ENCODE measurements at places on chromosomes 11 and 22.

DNA sequence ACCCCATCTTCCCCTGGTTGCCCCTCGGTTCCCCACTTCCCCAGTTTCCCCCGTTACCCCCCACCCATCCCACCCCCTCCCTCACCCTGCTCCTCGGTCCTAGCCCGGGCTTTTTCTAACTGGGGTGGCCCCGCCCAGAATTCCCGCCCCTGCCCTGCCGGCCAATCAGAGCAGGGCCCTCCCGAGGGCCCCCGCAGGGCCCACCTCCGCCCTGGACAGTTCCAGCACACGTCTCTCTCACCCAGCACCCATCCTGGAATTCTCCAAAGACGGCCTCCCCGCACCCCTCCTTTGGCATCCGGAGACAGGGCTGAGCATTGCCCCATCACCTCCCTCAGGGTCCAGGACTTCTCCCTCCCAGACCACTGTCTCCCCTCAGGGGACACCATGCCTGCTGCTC, at the start of gene H19:
H19 (minus strand) TSS at position 88 of the 400 bp plus-strand sequence.
- no peak for DNase-seq

GRCh38 chr22:48696371-48696770, 1131.3 kb downstream of the BRD1 start:
- DNase-seq = no peak

DNA sequence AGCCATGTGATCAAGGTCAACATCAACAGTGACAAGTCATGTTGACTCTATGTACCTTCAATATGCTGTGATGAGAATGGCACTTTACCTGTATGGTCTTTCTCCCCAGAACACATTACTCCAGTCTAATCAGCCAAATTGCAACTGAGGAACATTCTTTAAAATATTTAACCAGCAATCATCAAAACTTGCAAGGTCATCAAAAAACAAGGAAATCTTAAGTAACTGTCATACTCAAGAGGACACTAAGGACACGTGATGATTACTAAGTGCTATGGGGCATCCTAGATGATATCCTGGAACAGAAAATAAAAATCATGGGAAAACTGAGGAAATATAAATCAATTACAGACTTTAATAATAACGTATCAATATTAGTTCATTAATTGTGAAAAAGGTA, 118.9 kb downstream of the EFCAB6 start:
- no peak for DNase-seq

- DNase-seq = no peak
Measured at GRCh38 chr22:22088658-22089458, 106.3 kb upstream of the TOP3B start.

GRCh38 chr22:19406846-19407245, 24.7 kb downstream of the HIRA start:
- no peak for DNase-seq

DNA sequence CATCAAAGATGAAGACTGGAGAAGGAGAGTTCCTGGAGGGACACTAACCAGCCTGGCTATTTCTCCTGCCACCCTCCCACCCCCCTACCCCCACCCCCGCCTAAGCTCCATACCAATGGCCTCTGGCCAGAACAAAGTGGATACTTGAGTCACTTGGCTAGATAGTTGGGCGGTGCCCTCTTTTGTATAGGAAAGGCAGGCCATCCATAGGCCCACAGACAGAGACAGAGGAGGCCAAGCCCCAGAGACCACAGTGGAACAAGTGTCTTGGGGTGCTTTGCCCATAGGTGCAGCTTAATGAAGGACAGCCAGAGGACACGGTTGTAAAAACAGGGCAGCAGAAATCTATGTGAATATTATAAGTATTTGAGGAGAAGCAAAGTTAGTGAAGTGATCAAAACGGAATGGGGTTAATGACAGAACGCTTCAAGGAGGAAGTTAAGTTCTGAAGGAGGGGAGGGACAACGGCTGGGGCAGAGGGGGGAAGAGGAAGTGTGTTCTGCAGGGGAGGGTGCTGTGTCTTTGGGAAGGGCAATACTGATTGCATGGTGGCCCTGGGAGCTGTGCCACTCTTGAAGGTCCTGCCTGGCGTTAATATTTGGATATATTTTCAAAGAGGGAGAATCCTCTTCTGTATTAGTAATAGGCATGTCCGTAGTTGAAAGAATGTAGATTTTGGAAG, 32.7 kb downstream of the FLI1 start:
- DNase-seq = no peak

DNA sequence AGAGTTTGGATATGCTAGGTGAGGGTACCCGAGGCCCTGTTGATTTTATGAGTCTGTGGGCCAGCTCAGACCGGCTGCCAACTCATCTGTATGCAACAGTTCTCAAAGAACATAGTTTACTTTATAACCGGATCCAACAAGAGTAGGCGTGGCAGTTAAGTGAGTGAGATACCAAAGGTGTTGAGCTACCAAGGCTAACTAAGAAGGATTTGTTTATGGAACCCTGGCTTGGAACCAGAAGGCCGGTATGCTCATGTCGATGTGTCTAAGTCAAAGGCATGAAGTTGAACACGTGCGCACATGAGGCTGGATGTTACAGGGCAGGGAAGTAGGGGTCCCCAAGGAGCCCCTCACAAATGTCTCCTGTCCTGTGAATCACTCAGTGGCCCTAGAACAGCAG, at the start of gene KCNJ1:
KCNJ1 (minus strand) TSS at position 20 of the 400 bp plus-strand sequence. CDS start 27,053 bp downstream, outside the sequence.
- no peak for DNase-seq

DNA sequence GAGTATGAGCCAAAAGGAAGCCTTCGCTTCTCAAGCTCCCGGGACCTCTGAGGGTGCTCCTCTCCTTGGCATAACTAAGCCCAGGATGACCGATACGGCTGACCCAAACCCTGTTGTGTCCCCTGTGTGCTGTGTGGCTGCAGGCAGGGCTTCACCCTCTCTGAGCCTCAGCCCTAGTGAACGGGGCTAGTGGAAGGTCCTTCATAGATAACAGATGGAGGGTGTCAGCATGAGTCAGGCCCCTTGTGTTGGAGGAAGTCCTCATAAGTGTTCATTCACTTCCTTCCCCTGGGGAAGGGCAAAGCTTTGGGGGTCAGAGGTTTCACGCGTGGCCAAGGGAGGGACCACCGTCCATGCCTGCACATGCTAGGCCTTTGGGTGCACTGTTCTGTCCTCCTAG, 21.5 kb downstream of the SHISAL1 start:
- DNase-seq = peak; percentile 15

DNA sequence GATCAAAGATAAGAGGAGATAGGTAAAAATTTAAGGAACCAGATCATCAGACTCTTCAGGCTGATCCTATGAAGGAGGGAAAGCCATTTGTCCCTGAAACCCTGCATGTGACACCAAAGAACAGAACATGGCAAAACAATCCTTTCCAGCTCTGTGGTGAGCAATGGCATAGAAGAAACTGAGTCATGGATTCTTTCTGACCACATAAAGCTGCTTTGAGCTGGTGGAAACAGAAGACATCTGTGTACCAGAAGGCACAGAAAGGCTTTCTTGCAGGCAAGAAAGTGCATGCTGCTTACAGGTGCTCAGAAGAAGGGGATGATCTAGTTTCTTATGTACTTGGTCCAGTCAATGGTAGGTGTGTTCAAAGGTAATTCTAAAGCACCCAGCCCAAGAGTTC, 45.0 kb upstream of the APOA1 start:
- DNase-seq = peak; percentile 29

- DNase-seq = peak; percentile 73
Measured at GRCh38 chr11:26753723-26754504, 32.1 kb upstream of the SLC5A12 start.

GRCh38 chr11:92911478-92911877, 58.0 kb upstream of the MTNR1B start:
- no peak for DNase-seq

GRCh38 chr11:122155765-122156527, 39.9 kb upstream of the BLID start:
- peak; percentile 42 for DNase-seq

DNA sequence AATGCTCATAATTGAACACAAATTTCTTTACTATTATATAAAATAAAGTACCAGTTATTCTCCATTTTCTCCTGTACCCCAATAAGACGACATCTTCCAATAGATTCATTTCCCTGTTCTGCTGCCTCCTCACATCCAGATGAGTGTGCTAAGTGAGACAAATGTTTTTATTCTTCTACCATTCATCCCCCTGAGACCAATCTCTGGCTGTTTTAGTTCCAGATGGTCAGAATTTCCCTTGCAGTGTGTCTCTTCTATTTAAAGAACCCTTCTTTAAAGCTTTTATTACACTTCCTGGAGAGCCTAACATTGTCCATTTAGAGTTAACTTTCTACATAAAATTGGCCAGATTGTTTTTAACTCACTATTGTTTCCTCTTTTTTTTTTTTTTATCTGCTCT, 41.2 kb upstream of the GLYATL1 start:
- DNase-seq = no peak

GRCh38 chr11:18397921-18398320, 3.6 kb downstream of the LDHA start:
- no peak for DNase-seq

DNA sequence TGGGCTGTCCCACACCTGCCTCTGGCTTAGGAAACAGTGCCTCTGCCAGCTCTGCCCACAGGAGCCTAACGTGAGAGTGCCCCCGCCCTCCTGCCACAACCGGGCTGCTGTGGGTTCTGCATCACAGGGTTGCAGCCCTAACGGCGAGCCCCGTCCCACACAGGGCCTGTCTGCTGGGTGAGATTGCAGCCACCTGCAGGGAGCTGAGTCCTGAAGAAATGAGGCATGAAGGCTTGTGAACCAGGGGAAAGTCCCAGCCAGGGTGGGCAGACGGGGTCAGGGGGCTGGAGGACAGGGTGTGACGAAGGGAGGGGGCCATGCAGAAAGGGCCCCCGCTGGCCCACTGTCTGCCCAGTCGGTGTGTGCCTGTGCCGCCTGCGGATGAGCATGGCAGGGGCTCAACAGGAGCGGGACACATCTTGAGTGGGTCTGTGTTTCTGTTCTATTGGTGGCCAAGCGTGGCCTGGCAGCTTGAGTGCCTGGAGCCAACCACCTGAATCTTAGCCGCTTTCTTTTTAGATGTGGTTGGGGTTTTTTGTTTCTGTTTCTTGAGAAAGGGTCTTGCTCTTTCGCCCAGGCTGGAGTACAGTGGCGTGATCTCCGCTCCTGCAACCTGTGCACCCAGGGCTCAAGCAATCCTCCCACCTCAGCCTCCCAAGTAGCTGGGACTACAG, 38.9 kb downstream of the CTTN start:
- DNase-seq = no peak

DNA sequence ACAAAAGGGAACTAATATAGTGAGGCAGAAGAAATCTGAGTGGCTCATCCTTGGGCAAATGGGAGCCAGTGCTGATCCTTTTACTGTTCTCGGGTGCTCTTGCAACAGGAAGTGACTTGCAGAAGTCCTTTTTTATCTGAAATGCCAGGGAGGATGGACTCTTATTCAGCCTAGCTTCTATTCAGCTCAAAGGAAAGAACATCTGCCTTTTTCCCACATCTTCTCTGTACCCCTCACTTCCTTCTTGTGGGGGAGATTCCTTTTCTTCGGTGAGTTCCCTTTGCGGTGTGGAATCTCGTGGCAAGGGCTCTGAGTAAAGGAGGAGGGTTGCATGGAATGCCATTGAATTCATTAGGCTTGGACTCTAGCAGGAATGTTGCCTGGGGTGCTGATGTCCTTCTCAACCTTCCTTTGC, 76.2 kb downstream of the ZBTB16 start:
- DNase-seq = no peak

- no peak for DNase-seq
Measured at GRCh38 chr11:75526192-75526541, 426 bp upstream of the GDPD5 start.

- no peak for DNase-seq
Measured at GRCh38 chr11:46360878-46361277, 13.6 kb downstream of the DGKZ start.

DNA sequence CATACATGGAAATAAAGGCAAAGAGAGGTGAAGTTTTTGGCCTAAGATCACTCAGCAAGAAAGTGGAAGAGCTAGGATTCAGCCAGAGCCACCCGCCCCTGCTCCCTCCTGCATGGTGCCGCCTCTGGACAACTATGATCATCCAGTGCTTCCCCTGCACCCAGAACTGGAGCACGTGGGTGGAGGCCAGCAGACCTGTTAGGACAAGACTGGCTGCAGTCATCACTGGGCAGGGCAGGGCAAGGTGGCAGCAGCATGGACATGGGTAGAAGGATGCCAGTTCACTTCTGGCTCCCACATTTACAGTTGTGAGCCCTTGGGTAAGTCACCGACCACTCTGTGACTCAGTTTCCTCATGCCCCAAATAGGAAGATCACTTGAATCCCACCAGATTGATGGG, 131.0 kb downstream of the FBXO7 start:
- DNase-seq = no peak

DNA sequence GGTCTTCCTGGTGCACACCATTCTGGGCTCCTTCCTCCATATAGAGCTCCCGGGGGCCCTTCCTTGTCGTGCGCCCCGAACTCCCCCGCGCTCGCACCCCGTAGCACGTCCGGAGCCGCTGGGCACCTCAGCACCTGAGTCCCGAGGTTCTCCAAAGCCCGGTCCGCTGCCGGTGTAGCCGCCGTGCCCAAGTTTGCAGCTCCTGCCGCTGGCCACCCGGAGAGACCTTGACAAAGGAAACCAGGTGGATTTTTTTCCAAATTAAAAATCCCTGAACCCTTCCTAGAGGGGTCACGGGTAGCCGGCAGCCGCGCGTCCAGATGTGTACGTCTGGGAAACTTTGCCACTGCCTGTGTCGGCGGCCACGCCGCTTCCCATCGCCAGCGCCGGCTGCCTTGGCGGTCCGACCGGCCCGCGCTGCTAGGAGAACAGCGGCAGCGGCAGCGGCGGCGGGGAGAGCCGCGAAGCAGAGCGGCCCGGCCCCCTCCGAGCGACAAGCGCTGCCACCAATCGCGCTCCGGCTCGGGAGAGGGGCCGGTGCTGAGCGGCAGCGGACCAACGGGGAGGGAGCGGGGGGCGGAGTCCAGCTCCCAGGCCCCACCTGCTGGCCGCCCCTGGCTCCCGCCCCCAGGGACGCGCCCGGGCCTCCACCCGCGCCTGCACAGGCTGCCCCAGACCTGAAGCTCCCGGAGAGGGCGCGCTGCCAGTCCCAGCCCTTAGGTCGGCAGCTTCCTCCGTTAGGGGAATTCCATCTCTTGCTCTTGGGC, at the start of gene GALNT18:
GALNT18 (minus strand) TSS at position 433 of the 767 bp plus-strand sequence.
- DNase-seq = peak; percentile 93

DNA sequence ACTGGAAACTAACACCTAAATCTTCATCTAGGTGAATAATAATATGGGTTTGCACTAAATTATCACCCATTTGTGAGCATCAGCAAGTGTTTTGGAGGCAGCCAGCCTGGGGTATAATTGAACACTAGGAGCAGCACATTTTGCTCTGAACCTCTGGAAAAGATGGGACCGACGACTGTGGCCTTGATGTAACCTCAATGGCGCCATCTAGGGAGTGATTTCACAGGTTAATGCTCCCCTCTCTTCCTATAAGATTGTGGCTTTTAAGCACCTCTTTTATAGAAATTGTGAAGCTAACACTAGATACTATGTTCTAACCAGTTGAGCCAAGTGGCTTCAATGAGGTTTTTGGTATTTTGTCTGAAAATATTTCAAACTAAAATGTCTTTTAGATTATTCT, 203.7 kb downstream of the NELL1 start:
- DNase-seq = peak; percentile 76

Data from RKO (cell line).